ENCODE measurements at places on chromosomes 16 and 17.

- H3K4me1 ChIP-seq = peaks cover 45% of the 10 kb centered on the region
- no peaks in the 10 kb centered on the region for H3K27me3 ChIP-seq
- no peaks in the 10 kb centered on the region for H3K36me3 ChIP-seq
- no peak for DNase-seq
Measured at GRCh38 chr17:12622726-12623125, 43.0 kb upstream of the MYOCD start.

DNA sequence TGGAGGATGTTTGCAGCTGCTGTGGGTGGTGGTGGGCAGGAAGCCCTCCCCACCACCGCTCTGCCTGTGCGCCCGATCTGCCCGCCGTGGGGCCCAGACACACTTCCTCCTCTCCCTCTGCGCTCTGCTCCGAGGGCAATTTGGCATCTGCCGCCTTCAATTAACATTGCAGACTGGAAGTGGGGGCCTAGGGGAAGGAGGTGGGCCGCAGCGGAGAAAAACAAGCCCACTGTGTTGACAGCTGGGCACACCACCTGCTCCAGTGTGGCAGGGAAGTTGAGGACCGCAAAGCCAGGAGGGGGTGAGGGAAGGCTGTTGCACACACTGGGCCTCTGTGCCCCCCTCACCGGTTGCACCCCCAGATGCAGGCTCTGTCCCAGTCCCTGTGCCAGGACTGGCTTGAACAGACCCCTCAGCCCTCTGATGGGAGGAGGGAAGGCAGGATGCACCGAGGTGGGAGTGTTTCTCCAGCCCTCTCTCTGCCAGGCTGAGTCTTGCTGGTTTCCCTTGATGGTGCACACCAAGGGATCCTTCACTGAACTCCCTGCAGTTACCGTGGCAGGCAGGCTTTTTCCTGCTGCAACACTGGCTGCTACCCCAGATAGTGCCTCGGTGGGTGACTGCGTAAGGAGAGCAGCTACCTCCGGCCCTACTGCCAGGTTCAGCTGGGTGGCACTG, 72.8 kb upstream of the MED9 start:
- no peak for DNase-seq
- H3K27ac ChIP-seq = no peak overlapping the region
- H3K27me3 ChIP-seq = peaks cover 3% of the 10 kb centered on the region
- no peaks in the 10 kb centered on the region for H3K4me1 ChIP-seq

DNA sequence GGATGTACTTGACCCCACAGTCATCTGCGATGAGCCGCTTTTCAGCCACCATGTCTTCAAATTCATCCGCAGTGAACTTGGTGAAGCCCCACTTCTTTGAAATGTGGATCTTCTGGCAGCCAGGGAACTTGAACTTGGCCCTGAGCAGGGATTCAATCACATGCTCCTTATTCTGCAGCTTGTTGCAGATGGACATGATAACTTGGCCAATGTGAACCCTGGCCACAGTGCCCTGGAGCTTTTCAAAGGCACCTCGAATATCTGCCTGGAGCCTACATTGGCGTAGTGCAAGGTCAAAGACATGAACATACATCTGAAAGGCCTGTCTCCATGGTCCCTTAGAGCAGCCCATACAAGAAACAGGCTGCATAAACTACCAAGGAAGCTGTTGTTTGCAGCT, 1.8 kb upstream of the TENT4B start:
- no peaks in the 10 kb centered on the region for H3K27me3 ChIP-seq
- no peak overlapping the region for H3K4me3 ChIP-seq
- no peak for DNase-seq
- no peaks in the 10 kb centered on the region for H3K36me3 ChIP-seq
- no peak overlapping the region for H3K27ac ChIP-seq

DNA sequence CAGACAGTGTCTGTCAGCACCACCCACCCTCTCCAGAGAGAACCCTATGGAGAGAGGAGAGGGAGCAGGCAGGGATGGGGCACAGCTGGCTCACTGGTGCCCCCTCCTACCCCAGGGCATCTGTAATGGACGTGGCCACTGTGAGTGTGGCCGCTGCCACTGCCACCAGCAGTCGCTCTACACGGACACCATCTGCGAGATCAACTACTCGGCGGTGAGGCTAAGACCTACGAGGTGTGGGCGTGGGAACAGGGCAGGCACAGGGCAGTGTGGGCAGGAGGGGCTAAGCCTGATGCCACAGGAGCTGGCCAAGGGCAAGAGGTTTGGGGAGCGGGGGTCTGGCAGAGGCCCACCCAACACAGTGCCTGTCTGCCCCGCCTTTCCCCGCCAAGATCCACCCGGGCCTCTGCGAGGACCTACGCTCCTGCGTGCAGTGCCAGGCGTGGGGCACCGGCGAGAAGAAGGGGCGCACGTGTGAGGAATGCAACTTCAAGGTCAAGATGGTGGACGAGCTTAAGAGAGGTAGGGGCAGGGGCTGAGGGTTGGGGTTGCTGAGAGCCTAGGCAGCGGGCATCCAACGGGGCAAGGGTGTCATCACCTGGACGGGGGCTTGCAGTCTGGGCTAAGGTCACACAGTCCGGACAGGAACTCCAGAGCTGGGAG, 15.0 kb downstream of the ITGB4 start:
- DNase-seq = no peak
- H3K36me3 ChIP-seq = no peaks in the 10 kb centered on the region
- no peaks in the 10 kb centered on the region for H3K4me1 ChIP-seq
- no peak overlapping the region for H3K27ac ChIP-seq
- no peak overlapping the region for H3K4me3 ChIP-seq

DNA sequence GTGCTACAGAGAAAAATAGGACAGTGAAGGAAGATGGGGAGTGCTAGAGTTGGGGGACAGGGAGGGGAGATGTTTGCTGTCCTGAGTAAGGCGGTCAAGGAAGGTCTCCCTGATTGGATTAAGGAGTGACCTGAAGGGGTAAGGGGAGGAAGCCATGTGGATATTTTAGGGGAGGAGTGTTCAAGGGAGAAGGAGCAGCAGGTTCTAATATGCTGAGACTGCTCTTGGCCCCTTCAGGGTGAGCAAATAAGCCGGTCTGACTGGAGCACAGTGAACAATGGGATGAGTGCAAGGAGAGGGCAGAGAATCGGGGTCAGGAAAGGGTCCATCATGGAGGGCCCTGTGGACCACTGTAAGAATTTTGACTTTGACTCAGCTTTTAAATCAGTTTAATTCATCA, 188.8 kb downstream of the IRX3 start:
- peaks cover 10% of the 10 kb centered on the region for H3K4me1 ChIP-seq
- H3K4me3 ChIP-seq = no peak overlapping the region
- no peaks in the 10 kb centered on the region for H3K36me3 ChIP-seq
- no peak for DNase-seq
- no peak overlapping the region for H3K27ac ChIP-seq

DNA sequence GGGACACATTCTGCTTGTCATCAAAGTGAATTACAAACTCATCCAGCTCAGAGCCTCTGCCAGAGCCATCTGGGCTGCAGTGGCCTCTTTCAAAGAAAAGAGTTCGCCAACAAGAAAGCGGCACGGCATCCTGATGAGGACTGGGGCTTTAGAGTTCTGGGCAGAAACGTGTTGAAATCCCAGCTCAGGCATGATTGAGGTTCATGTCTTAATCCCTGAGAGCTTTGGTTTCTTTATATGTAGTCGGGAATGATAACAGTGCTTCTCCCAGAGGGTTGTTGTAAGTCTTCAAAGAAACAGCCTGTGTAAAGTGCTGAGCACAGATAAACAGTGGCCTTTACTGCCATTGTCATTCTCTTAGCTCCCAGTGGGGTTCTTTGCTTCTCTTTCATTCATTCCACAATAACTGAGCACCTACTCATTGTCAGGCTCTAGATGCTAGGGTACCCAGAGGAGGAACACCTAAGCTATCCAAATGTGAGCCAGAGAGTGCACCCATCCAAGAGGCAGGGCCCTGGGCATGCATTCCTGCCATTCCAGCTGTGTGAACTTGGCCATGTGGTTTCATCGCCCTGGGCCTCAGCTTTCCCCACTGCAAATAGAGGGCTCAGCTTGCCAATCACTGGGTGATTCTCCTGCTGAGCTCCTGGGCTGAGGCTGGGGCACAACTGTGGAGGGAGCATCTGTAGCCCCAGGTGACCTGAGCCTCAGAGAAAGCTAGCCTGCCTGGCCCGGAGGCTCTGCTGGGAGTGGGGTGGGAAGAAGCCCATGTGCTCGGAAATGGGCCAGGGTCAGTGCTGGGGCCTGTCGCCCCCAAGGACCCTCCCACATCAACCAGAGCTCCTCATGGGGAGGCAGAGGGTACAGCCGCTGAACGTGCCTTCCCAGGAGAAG, 38.3 kb upstream of the CRHR1 start:
- H3K27ac ChIP-seq = no peak overlapping the region
- no peaks in the 10 kb centered on the region for H3K36me3 ChIP-seq
- no peak for DNase-seq
- H3K27me3 ChIP-seq = peaks cover 45% of the 10 kb centered on the region

Data from cardiac muscle cell (in vitro differentiated cells and primary cell).